T-helper 22 cell (primary cell): ENCODE measurements at places on chromosomes 7 and 10.

DNA sequence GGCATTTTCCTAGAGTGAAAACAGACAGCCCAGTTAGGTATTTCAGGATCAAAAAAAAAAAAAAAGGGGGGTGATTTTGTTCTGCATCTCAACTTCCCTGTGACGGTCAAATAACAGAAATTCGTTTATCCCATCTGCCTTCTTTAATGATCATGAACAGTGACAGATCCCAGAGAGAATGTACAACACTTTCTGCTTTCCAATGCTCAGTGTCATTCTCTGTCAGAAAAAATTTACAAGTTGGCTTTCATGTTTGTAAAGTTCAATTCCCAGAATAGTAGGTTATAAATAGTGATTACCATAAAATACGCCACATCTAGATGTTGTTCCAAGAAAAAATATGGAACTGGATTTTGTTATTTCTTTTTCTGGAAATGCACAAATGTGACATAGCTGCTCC lies 1013.2 kb upstream of the PHF14 start:
- DNase-seq: no peak

DNA sequence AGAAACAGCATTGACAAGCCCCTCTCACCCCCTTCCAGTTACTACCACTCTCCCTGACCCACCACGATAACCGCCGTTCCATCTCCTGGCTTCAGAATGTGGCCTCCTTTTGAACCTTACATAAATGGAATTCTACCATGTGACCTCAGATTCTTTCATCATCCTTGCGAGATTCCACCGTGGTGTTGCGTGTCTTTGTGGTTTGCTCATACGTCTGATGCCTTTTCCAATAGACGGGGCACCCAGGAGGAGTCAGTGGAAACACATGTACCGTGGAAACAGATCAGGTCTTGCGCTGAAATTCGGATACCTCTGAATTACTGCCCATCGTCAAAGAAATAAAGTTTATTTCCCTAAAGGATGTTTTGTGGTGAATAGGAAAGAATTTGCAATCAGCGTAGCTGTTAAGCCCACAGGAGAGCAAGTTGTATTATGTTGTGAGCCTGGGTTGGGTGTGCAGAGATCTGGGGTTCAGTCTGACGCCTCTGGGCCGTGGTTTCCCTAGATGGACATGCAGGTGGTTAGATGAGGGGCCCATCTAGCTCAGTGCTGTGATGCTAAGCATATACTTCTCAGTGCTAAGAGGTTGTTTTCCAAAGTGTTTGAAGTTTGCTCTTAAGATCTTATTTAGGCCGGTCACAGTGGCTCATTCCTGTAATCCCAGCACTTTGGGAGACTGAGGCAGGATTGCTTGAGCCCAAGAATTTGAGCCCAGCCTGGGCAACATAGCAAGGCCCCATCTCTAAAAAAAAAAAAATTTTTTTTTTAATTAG lies 29.1 kb downstream of the GTF2IRD1 start:
- no peak for DNase-seq

- peak; percentile 74 for DNase-seq
Measured at GRCh38 chr7:101856473-101857357, 39.3 kb downstream of the CUX1 start.

- no peak for DNase-seq
Measured at GRCh38 chr10:97757471-97757870, 14.3 kb downstream of the SFRP5 start.

GRCh38 chr10:18240185-18240882 lies 100.1 kb downstream of the CACNB2 start:
- DNase-seq: no peak

- no peak for DNase-seq
Measured at GRCh38 chr10:105075031-105075430, 433.9 kb downstream of the SORCS3 start.

- no peak for DNase-seq
Measured at GRCh38 chr10:67200913-67201564, 275.2 kb downstream of the LRRTM3 start.
